Activated naive CD4-positive, alpha-beta T cell treated with anti-CD3 and anti-CD28 coated beads, Interleukin-2, amount 50 U/mL, for 72 hours (primary cell): ENCODE measurements at places on chromosomes 5 and 9. TPM values are rescaled to one million over a fixed set of nuclear protein-coding genes. Genes with fewer than 3 reads are reported as not detected.

The LHFPL2 gene
- 0.18 TPM for total RNA-seq

DNA sequence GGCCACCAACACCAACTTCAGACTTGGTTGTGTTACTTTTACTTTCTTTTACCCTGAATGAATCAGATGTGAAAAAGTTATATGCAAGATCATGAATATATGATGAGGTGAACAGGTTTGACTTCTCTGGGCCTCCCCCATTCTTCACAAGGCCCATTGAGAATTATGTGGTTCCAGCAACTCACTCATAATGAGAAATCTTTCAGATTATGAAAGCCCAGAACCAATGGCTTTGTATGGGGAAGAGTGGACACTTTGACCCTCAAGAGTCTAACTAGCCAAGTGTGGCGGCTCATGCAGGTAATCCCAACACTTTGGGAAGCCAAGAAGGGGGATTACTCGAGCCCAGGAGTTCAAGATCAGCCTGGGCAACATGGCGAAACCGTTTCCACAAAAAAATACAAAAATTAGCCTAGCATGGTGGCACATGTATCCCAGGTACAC is 16.1 kb upstream of the LNPEP start:
- no peak for DNase-seq

DNA sequence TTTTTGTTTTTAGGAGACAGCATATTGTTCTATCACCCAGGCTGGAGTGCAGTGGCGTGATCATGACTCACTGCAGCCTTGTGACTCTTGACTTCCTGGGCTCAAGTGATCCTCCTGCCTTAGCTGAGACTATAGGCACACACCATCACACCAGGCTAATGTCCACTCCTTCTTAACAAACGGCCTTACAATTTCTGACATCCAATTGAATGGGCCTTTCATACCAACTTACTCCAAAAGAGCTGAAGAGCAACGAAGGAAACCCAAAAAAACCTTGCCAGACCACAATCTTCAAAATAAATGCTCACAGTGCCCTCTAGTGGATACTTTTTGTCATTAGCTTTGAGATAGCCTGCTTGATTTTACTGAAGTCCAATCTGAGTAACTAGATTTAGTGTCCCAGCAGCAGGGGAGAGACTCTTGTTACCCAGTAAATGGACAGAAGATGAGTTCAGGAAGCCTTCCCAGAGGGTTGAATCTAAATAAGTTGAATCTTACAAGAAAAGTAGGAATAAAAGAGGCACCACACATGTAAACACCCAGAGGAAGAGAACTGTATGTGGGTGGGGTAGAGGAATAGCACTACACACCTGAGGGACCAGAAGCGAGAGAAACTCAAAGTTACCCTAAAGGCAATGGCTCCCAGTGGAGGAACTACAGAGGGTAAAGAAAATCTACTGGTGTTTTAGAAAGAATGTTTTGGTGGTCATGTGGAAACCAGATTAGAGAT is 9.3 kb downstream of the ZNF622 start:
- DNase-seq = peak; percentile 43

DNA sequence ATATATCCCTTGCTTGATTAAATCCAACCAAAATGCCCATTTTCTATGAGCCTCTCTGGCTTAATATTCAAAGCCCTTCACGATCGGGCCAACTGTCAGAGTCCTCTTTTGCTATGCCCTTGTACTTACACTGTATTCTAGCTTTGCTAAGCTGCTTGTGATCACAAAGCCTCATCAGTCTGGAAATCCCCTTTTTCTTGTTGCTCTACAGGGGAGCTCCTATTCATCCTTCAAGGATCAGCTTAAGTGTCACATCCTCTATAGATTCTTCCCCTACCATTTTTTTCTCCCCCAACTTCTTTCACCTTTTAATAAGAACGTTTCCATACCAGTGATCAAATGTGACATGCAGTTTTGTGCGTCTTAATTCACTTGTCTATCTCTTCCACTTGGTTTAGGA is 450.4 kb upstream of the CHD1 start:
- DNase-seq = no peak

GRCh38 chr5:31638345-31638744 is 586 bp upstream of the PDZD2 start:
- DNase-seq = no peak

GRCh38 chr5:57780306-57780960 is 297.8 kb upstream of the ACTBL2 start:
- no peak for DNase-seq

DNA sequence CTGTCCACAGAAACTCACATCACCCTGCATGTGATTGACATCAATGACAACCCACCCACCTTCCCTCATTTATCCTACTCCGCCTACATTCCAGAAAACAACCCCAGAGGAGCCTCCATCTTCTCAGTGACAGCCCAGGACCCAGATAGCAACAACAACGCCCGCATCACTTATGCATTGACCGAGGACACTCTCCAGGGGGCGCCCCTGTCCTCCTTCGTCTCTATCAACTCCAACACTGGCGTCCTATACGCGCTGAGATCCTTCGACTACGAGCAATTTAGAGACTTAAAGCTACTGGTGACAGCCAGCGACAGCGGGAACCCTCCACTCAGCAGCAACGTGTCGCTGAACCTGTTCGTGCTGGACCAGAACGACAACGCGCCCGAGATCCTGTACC is 1.7 kb downstream of the PCDHGA3 start:
- DNase-seq = no peak

DNA sequence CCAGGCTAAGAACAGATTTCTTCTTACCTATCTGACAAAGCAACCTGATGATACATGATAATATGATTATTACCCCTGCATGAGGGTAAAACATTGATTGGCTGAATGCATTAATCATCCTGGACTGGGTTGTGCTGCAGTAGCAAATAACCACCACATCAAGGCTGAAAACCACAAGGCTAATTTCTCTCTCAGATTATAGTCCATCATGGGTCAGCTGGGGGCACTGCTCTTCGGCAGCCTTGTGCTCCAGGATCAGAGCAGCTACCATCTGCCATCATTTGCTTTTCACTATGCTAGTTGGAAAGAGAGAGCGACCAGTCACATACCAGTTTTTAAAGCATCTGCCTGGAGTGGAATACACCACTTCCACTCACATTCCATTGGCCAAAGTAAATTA is 383.5 kb downstream of the RASEF start:
- no peak for DNase-seq

DNA sequence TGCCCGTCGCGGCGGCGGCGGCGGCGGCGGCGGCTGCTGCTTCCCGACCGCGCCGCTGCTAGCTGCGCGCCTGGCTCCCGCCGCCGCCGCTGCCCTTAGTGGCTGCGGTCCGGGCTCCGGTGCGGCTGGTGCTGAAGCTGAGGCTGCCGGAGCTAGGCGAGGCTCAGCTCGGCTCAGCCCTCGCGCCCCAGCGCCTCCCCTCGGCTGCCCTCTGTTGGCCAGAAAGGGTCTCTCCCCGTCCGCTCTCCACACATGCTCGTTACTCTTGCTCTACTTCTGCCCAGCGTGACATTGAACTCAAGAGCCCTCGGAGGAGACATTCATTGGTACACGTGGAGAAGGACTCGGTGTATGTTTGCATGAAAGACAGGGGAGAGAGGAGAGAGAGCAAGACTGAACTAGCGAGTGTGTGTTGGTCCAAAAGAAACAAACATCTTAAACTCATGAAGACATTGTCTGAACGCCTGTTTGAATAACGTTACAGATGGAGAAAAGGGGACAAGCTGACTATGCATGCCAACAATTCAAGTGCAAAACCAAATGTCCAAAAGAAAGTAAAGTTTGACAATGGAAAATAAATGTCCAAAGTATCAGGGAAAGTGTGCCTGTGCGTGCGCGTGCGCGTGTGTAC is at the start of gene HCN1:
HCN1 (minus strand) TSS at position 175 of the 631 bp plus-strand sequence.
- DNase-seq = peak; percentile 61
